Neuronal stem cell (in vitro differentiated cells): ENCODE measurements at places on chromosomes 2 and 18.

- no peak for DNase-seq
These were observed 280.2 kb downstream of the SRBD1 start for GRCh38 chr2:45330637-45331409.

DNA sequence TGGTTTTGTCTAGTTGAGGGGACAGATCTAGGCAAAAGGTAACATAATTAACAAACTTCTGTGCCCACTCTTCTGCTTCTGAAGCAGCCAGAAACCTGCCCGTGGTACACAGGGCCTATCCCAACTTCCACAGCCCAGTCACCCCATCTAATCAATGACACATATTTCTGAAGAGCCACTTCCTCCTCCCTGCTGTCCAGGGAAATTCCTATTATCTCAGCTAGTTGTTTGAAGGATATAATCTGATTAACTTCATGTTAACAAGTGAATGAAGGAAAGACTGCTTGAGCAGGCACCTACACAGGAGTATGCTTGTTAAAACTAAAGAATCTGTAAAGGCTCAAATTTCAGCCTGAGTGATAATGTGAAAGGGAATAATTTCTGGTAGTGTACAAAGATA, 61.4 kb downstream of the CCDC148 start:
- no peak for DNase-seq

DNA sequence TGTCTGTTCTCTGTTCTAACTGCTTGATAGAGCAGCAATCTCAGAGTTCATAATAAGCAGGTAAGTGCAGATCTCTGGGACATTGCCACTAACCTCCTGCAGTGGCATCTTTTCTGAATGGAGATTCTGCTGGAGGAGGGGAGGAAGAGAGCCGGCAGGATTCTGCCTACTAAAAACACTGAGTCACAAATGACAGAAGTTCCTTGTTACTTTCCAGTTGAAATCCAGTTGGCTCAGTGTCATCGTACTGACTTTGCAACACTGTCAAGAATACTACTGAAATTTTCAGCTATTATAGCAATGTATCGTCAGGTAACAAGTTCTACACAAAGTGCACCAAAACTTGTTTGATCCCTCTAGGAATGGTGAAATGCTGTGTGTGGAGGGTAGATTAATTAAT, 79.6 kb upstream of the ST6GAL2 start:
- DNase-seq, result no peak

DNA sequence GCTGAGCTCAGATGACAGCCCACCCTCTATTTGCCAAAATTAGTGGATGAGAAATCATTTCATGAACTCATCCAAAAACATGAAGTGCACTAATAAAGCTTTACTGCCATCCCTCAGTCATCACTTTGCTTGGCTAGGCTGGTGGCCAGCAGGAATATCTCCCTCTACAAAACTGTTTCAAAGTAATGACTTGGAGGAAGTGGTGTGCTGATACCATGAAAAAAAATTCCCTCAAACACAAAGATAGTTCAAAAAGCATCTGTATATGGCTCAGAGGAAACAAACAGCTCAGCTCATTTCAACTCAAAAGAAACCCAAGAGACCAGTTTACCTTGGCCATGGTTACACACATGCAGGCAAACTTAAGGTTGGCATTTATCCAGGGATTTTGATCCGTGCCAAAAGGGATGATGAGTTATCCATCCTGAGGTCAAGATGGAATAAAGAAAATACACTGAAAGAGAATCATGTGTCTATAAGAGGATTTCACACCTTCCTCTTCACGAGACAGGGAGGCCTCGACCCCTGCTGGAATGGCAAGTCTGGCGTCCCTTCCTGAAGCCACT, 18.4 kb upstream of the WIPF1 start:
- no peak for DNase-seq

DNA sequence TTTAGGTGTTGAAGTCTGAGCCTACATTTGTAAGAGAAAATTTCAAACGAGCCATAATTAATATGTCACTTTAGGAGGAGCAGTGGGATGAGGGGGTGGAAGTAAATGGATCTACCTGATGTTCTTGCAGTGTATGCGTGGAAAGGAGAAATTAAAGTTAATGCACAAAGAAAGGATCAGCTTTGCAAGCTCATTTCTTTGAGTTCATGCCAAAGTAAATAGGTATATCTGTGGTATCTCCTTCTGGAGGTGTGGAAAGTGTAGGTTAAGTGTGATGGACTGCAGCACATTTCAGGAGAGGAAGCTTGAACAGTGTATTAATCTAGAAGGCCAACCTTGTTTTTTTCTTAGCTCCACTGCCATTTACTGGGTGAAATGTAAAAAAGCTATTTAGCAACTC, 307.5 kb upstream of the ZEB2 start:
- DNase-seq, result no peak
